ENCODE measurements at places on chromosomes 2 and 18.

DNA sequence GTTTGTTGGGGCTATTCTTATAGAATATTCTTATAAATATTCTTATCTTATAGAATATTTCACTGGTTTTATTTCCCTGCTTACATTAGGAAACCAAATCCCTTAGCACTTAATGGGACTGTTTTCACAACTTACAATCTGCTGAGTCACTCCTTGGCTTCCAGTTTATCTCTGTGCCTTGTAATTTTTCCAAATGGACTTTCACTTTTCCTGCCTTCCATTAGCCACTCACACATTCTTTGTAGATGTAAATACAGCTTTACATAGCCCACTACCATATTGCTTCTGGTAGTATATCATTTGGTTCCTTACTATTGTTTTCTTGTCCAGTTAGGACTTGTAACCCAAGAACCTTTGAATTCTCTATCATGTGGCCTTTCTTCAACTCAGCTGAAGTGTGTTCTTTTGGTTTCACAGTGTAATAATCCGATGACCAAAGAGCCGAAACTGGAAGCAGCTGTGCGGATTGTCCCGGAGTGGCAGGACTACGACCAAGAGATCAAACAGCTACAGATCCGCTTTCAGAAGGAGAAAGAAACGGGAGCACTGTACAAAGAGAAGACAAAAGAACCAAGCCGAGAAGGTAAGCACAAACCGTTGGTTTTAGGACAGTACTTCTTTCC lies 96.1 kb downstream of the UGGT1 start:
- no peak for DNase-seq

DNA sequence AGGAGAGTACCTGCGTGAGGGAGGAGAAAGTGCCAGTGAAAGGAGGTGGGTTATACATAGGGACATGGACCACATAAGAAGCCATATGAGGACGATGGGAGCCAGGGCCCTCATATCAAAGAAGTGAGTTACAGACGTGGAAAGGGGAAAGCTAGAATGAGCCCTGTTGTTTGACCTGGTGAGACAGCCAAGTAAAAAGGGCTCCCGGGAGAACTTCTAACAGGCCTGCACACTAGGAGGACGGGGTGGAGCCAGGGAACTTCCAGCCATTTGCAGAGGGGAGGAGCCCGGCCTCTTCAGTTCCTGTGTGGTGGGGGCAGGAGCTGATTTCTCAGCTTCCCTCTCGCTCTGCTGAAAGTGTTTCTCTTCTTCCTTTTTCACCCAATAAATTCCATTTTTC lies 84.1 kb upstream of the SLC66A3 start:
- DNase-seq = no peak

- no peak for DNase-seq
Observed at GRCh38 chr18:23069898-23070297, 65.4 kb upstream of the CABLES1 start.

- no peak for DNase-seq
Observed at GRCh38 chr18:50656841-50657470, 97.1 kb downstream of the MAPK4 start.

GRCh38 chr2:206531996-206532543 lies 88.7 kb downstream of the ADAM23 start:
- no peak for DNase-seq
